ENCODE measurements at places on chromosomes 2 and 18. TPM values are rescaled to one million over a fixed set of nuclear protein-coding genes. Genes with fewer than 3 reads are reported as not detected.

DNA sequence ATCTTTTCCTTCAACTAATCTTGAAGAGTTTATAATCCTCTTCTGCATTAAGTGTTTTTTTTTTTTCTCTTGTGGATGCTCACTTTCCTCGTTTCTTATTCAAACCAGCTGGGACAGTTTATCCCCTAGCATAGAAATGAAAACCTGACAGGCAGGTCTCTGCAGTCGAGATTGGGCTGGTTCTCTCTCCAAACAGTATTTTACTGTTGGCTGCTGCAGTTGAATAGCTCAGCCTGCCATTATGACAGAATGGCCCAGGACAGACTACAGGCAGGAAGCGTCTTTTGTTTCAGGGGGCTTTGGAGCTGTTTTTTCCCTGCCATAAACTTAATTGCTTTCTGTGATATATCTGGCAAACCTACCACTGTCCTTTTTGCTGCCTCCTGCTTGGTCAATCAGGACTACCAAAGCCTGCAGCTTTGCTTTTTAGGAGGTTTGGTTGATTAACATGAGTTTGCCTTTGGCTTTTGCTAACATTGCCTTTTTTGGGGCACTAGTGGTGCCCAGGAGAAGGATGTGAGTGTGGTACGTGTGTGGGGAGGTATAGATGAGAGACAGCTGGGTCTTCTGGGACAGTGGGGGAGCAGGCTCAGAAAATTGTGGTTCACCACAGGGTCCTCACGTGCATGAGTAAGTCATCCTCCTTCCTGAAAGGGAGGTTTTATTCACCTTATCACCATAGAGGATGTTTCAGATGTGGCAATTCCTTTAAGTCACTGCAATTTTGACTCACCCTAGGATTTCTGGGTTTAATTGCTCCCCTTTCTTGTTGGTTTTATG lies 128.7 kb downstream of the LYPD6B start:
- H3K27me3 ChIP-seq = peaks cover 37% of the 10 kb centered on the region
- no peaks in the 10 kb centered on the region for H3K36me3 ChIP-seq
- peaks cover 26% of the 10 kb centered on the region for H3K4me1 ChIP-seq
- H3K4me3 ChIP-seq = peak overlapping the region; percentile 3

GRCh38 chr2:242075696-242076095 lies 206.2 kb downstream of the RTP5 start:
- H3K36me3 ChIP-seq = no peaks in the 10 kb centered on the region
- no peak for DNase-seq
- H3K27me3 ChIP-seq = no peaks in the 10 kb centered on the region

- H3K4me1 ChIP-seq = no peaks in the 10 kb centered on the region
- H3K4me3 ChIP-seq = no peak overlapping the region
- no peaks in the 10 kb centered on the region for H3K36me3 ChIP-seq
Observed at GRCh38 chr2:192208848-192209247, 14.1 kb upstream of the TMEFF2 start.

- no peak for DNase-seq
- H3K36me3 ChIP-seq = peaks cover 13% of the 10 kb centered on the region
- no peak overlapping the region for H3K27ac ChIP-seq
- H3K4me1 ChIP-seq = no peaks in the 10 kb centered on the region
- no peaks in the 10 kb centered on the region for H3K27me3 ChIP-seq
Observed at GRCh38 chr2:171824086-171824485, 70.0 kb downstream of the SLC25A12 start.

DNA sequence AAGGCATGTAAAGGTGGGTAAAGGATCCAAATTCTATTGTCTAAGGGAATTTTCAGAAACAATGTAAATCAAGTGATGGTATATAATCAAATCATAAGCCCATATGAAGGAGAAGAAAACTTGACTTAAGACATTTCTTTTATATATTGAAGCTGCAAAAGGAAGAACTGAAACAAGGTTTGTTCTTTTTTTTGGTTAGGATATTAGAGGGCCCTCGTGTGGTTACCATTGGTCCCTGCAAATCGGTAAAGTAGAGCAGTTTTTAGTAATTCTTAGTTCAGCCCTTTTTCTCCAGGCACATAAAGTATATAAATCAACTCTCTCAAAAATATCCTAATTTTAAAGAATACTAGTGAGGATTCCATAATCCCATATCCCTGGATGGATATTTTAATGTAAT lies 105.6 kb upstream of the STK17B start:
- peak; percentile 60 for DNase-seq
- H3K36me3 ChIP-seq = no peaks in the 10 kb centered on the region
- H3K4me3 ChIP-seq = no peak overlapping the region
- H3K27ac ChIP-seq = peak overlapping the region; percentile 93

DNA sequence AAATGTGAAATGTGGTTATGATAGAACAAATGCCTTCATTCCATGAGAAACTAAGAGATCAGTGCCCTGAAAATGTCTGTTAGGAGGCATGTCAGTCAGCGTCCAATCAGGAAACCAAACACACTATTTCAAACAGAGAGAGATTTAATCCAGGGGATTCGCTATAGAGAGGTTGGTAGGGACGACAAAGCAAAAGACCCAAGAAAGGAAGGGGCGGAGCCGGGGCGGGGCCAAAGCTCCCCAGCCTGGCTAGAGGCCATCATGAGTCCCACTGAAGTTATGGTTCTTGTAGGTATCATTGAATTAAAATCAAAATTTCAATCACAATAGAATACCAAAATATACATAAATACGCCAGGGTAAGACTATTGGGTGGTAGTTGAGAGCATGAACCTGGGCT lies 32.9 kb upstream of the RNF149 start:
- DNase-seq = peak; percentile 72
- H3K36me3 ChIP-seq = no peaks in the 10 kb centered on the region
- H3K4me1 ChIP-seq = peaks cover 22% of the 10 kb centered on the region
- H3K27me3 ChIP-seq = no peaks in the 10 kb centered on the region
- no peak overlapping the region for H3K27ac ChIP-seq

- DNase-seq = peak; percentile 67
- peak overlapping the region; percentile 79 for H3K4me3 ChIP-seq
- H3K36me3 ChIP-seq = peaks cover 8% of the 10 kb centered on the region
- peak overlapping the region; percentile 97 for H3K27ac ChIP-seq
- H3K4me1 ChIP-seq = peaks cover 27% of the 10 kb centered on the region
- H3K27me3 ChIP-seq = no peaks in the 10 kb centered on the region
Observed at GRCh38 chr2:47905386-47906156, 727 bp downstream of the FBXO11 start.

GRCh38 chr2:21194147-21194546 lies 70.4 kb downstream of the TDRD15 start:
- no peaks in the 10 kb centered on the region for H3K27me3 ChIP-seq
- no peaks in the 10 kb centered on the region for H3K4me1 ChIP-seq
- H3K36me3 ChIP-seq = no peaks in the 10 kb centered on the region
- H3K27ac ChIP-seq = no peak overlapping the region
- H3K4me3 ChIP-seq = no peak overlapping the region

DNA sequence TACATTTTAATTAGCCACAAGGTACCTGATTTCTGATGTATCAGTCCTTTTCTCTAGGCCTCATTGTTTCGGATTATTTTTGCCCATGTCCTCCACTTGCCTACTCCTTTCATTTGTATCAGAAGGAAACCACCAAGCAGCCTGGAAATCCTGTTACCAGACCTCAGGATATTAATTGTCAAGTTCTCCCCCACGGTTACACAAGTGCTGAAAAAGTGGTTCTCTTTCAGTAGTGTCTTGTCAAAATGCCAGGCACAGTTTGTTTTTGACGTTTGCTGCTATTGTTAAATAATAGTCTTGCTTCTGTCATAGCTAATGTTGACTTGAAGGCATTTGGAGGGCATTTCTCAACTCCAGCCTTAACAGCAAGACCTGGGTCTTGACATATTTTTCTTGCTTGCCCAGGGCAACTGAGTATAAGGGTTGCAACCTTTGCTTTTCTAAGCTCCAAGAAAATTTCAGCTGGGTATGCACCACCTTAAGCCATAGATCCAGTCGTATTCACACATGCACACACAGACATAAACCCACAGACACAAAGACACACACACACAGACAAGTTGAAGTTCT lies 31.0 kb downstream of the INSIG2 start:
- H3K36me3 ChIP-seq = no peaks in the 10 kb centered on the region
- no peaks in the 10 kb centered on the region for H3K27me3 ChIP-seq
- no peaks in the 10 kb centered on the region for H3K4me1 ChIP-seq
- no peak overlapping the region for H3K27ac ChIP-seq
- no peak overlapping the region for H3K4me3 ChIP-seq

DNA sequence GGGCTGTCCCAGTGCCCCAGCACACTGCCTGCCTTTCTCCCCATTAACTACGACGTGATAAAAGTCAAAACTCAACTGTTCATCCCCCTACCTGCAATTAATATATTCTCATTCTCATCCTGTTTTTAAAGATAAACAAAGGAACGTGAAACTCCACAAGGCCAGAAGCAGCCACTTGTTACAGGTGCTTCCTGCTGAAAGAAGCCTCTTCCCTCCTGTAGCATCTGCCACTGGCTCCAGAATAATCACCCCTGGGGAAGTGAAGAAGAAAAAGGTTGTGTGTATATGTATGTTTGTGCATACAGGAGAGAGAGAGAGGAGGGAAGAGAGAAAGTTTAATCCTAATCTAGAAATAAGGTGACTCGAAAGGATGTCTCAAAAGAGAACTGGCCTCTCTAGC lies 27.1 kb downstream of the KIAA2012 start:
- H3K27me3 ChIP-seq = peaks cover 3% of the 10 kb centered on the region
- H3K27ac ChIP-seq = no peak overlapping the region
- no peaks in the 10 kb centered on the region for H3K4me1 ChIP-seq
- H3K4me3 ChIP-seq = no peak overlapping the region
- no peaks in the 10 kb centered on the region for H3K36me3 ChIP-seq
- DNase-seq = no peak

DNA sequence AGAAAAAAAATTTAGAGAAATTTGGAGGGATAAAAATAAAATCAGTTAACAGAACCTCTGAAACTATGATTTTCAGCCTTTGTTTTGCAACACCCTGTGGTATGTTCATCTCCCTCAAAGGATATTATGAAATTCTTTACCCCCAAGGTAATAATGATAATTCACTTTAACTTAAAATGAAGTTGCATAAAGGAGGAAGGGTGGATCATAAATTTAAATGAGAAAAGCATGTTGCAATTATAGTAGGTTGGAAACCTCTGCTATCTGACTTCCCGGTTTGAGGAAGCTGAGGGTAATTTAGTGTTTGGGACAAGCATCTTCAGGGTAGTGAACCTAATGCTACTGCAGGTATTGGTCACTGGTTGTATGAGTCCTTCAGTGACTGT lies 102.9 kb downstream of the BABAM2 start:
- no peaks in the 10 kb centered on the region for H3K27me3 ChIP-seq
- H3K27ac ChIP-seq = no peak overlapping the region
- H3K4me3 ChIP-seq = no peak overlapping the region
- no peak for DNase-seq
- peaks cover 26% of the 10 kb centered on the region for H3K4me1 ChIP-seq
- H3K36me3 ChIP-seq = peaks cover 54% of the 10 kb centered on the region

DNA sequence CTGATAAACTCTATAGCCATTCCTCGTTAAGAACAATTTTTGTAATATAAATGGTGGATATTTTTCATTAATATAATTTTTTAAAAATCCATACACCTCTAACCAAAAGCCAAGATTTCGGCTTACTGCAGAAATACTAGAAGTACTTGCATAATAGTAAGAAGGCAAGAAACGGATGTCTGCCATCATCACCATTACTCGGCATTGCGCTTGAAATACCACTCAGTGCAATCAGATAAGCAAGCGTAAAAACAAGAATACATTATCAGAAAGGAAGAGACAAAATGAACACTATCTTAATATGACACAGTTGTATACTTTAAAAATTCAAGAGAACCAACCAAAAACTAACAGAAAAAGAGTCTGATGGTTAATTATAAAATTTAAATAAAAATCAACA lies 15.2 kb upstream of the BOLA3 start:
- H3K4me3 ChIP-seq = no peak overlapping the region
- peaks cover 6% of the 10 kb centered on the region for H3K4me1 ChIP-seq
- no peak overlapping the region for H3K27ac ChIP-seq
- no peak for DNase-seq
- H3K27me3 ChIP-seq = no peaks in the 10 kb centered on the region
- H3K36me3 ChIP-seq = peaks cover 45% of the 10 kb centered on the region

- no peaks in the 10 kb centered on the region for H3K27me3 ChIP-seq
- no peak overlapping the region for H3K27ac ChIP-seq
- H3K4me1 ChIP-seq = peaks cover 2% of the 10 kb centered on the region
- no peaks in the 10 kb centered on the region for H3K36me3 ChIP-seq
- H3K4me3 ChIP-seq = no peak overlapping the region
- DNase-seq = no peak
Observed at GRCh38 chr2:42153944-42154581, 15.1 kb upstream of the EML4 start.

GRCh38 chr2:147549054-147549453 lies 295.8 kb upstream of the ACVR2A start:
- H3K4me1 ChIP-seq = no peaks in the 10 kb centered on the region
- no peak for DNase-seq
- peaks cover 2% of the 10 kb centered on the region for H3K27me3 ChIP-seq
- no peak overlapping the region for H3K4me3 ChIP-seq

DNA sequence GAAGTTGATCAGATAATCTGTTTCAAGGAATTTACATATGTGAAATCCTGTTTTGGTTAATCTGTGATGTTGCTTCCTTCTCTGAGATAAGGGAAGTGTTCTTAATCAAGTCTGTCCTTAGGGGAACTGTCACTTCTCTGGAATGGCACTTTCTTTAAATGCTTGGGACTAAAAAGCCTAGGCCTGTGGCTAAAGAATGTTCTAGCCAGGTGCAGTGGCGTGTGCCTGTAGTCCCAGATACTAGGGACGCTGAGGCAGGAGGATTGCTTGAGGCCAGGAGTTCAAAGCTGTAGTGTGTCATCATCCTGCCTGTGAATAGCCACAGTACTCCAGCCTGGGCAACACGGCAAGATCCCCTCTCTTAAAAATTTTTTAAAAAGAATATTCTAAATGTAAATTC lies 217.6 kb upstream of the SIX3 start:
- no peak overlapping the region for H3K4me3 ChIP-seq
- DNase-seq = no peak
- H3K36me3 ChIP-seq = no peaks in the 10 kb centered on the region
- H3K27ac ChIP-seq = no peak overlapping the region

DNA sequence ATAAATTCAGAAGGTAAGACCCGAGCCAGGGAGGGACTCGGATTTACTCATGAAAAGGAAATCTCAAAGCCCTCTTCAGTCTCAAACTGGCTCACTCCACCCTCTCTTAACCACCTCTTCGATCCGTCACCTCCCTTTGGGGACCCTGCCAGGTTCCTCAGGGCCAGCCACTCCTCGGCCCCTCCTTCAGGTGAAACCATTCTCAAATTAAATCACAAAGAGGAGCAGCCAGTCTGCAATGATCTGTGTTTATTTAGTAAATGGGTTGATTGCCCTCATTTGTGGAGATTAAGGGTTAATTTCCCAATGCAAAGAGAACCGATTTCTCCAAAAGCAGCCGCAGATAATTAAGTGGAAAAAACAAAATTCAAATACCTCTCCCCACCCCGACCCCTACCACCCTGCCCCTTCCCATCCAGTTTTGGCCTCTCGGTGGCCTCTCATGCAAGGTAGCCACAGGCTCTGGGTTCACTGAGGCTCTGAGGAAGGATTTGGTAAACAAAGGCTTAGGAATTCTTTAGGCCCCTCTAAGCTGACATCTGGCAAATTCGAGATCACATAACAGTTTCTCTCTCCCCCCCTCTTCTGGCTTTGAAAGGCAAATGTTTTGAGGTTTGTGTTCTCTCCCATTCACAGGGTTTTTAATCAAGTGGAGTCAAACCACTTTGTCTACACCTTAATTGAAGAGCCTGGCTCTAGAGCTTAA lies 10.3 kb upstream of the FZD7 start:
- H3K4me3 ChIP-seq = no peak overlapping the region
- no peak overlapping the region for H3K27ac ChIP-seq
- DNase-seq = no peak
- no peaks in the 10 kb centered on the region for H3K4me1 ChIP-seq
- peaks cover 4% of the 10 kb centered on the region for H3K27me3 ChIP-seq
- H3K36me3 ChIP-seq = no peaks in the 10 kb centered on the region

Gene CYP27A1
- 0.18 TPM for total RNA-seq

Gene ADCYAP1
- total RNA-seq = not detected

Gene MRPS9
- total RNA-seq = 45.1 TPM

Gene HDAC4
- 22.6 TPM for total RNA-seq

Gene HAAO
- 1.0 TPM for total RNA-seq

Gene KYNU
- not detected for total RNA-seq

Gene RNF103
- 10.8 TPM for total RNA-seq

Gene ESPNL
- 0.27 TPM for total RNA-seq
